Activated naive CD8-positive, alpha-beta T cell treated with anti-CD3 and anti-CD28 coated beads, Interleukin-2, amount 50 U/mL, for 24 hours (primary cell): ENCODE measurements at places on chromosomes 5 and 9.

DNA sequence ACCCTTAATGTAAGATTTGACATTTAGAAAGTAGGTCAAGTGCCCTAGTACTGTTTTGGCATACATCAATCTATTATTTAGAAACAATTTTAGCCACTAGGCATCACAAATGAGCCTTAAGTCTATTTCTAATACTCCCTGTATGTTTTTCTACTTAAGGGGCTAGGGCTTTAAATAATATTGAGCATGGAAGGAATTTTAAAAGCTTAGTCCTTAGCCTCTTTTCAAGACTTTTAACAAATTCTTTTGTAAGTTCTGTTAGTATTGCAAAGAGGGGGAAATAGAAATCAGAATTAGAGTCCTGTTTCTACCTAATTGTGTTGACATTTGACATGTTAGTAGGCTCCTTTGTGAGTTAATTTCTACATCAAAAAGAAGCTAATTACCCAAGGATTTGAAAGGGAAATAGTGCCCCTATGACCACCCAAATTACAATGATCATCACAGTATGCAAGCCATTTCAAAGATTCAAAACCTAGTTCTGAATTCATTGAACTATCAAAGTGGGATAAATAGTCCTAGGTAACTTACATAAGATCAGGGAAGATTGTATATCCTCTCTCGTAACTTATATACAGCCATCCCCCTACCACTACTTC, 647.8 kb upstream of the ACO1 start:
- H3K27ac ChIP-seq: no peak overlapping the region
- no peaks in the 10 kb centered on the region for H3K4me1 ChIP-seq
- no peaks in the 10 kb centered on the region for H3K36me3 ChIP-seq
- no peaks in the 10 kb centered on the region for H3K27me3 ChIP-seq
- no peak overlapping the region for H3K4me3 ChIP-seq

DNA sequence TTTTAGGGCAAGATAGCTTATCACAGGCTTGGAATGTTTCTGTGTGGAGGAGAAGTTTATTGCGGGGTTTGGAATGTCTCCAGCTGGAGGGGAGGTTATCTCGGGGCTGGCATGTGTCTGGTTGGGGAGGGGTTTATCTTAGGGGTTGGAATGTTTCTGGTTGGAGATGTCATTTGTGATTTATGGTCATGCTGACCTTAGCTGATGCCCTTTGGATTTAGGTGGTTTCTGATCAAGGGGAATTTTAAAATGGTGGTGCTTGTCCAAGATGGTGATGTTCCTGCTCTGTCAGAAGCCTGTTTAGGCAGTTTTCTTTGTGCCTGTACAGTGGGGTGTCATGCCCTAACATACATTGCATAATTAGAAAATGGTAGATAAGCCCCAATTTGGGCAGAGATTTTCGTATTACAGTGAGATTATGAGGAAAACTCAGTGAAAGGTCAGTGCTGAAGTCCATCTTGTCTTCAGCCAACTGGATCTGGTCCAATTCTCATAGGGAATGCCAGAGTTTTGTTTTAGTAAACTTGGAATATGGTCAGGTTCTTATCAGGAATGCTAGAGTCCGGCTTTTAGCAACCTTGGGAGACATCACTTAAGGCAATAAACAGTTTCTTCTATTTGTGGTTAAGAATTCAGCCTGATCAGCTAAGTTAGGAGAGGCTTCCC, 14.3 kb downstream of the CDK20 start:
- peaks cover 17% of the 10 kb centered on the region for H3K27me3 ChIP-seq
- no peak for DNase-seq
- H3K4me1 ChIP-seq: no peaks in the 10 kb centered on the region
- H3K27ac ChIP-seq: no peak overlapping the region
- no peaks in the 10 kb centered on the region for H3K36me3 ChIP-seq
- no peak overlapping the region for H3K4me3 ChIP-seq

DNA sequence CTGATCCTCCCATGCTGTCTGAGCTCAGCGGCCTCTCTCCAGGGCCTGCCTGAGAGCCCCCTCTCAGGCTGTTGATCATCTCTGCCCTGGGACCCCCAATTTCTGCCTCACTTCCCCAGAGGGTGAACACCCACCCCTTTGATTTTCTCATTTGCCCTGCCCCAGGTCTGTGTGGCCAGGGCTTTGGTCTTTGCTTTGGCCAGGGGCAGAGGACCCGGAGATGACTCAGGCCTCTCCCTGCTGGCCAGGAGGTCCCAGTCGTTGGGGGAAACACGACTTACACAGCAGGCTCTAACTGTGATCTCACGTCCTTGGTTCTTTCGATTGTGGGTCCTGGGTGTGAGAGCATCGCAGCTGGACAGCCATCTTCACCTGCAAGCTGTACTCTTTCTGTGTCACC, 1.1 kb upstream of the ADAMTS2 start:
- H3K36me3 ChIP-seq: no peaks in the 10 kb centered on the region
- peaks cover 45% of the 10 kb centered on the region for H3K27me3 ChIP-seq
- H3K27ac ChIP-seq: no peak overlapping the region
- peaks cover 4% of the 10 kb centered on the region for H3K4me1 ChIP-seq
- no peak for DNase-seq

DNA sequence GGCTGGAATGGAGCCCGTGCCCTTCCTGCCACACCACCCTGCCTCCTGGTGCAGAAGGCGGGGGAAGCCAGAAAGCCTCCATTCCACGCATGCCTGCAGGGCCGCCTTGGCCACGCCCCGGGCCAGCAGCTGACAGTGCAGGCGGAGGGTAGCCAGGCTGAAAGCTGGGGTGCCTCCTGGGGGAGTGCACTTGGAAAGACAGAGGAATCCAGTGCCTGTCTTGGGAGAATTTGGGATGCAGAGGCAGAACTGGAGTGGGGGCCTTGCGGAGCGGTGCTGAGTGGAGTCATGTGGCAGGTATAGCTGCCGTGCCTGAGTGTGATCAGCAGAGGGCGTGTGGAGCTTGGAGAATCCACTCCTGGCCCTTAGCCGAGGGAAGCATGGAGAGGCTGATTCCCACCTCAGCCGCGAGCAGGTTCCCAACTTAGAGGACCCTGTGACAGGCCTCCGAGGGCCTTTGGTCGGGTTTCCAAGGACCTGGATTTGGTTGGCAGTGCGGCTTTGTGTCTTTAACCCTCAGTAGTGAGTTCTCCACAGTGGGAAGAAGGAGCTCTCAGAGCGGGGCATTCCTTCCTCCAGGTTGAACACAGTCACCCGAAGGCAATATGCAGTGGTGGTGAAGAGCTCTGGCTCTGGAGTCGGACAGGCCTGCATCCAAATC, 9.1 kb upstream of the URM1 start:
- H3K4me1 ChIP-seq: peaks cover 25% of the 10 kb centered on the region
- H3K36me3 ChIP-seq: no peaks in the 10 kb centered on the region
- no peak overlapping the region for H3K27ac ChIP-seq
- peak overlapping the region; percentile 59 for H3K4me3 ChIP-seq

DNA sequence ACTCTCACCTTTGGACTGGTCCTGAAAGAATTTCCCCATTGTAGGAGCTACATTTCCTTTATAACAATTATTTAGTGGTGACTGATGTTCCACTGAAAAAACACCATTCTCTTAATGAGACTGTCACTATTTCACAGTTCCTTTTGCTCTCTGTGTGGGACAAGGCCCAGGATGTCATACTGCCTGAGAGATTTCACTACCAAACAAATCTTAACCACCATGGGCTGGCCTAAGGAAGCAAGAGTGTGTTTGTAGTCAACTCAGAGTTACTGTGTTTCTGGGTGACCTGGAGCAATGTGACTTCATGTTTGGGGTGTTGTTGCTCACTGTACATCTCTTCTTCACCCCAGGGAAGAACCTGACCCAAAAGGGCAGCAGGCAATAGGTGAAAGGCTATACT, 50.1 kb upstream of the ZNF608 start:
- no peaks in the 10 kb centered on the region for H3K4me1 ChIP-seq
- H3K4me3 ChIP-seq: no peak overlapping the region
- no peak for DNase-seq
- no peaks in the 10 kb centered on the region for H3K36me3 ChIP-seq
- H3K27ac ChIP-seq: no peak overlapping the region

- H3K36me3 ChIP-seq: peaks cover 5% of the 10 kb centered on the region
- H3K27ac ChIP-seq: peak overlapping the region; percentile 17
- peaks cover 26% of the 10 kb centered on the region for H3K4me1 ChIP-seq
- no peak for DNase-seq
These were observed 62.7 kb downstream of the RETREG1 start for GRCh38 chr5:16554110-16554509.

DNA sequence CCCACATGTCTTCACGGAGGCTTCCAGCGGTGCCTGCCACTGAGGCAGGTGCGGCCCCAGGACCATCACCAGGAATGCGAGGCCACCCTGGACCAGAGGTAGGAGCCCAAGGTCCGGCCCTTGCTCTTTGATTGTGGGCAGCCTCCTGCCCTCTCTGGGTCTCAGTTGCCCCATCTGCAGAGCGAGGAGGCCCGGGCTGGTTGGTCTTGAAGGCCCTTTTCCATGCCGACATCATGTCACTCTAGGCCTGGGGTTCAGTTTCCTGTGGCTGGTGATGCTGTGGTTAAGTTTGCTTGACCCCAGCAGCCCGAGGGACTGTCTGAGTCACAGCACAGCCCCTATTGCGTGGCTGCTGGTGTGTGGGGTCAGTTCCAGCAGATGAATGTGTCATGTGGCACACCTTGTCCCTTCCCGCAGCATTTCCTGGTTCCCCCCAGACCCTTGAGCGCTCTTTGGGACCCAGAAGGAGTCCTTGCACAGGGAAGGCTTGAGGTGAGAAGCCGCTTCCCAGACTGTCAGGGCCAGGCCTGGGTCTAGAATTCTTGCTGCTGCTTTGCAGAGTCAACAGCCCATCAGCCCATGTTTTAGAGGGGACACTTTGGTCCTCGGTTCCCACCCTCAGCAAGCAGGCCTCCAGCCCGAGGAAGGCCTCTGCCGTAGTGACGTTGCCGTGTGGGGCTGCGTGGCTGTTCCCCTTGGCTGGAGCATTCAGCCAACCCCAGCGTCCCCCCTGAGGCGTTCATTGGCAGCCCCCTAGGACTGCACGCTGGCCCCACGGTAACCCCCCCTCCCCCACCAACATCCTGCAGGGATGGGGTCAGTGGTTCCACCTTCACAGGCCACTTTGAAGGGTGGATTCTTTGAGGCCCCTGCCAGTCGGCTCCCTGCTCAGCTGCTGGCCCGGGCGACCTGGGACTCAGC, 31.0 kb upstream of the HMCN2 start:
- peaks cover 14% of the 10 kb centered on the region for H3K4me1 ChIP-seq
- no peak for DNase-seq
- H3K36me3 ChIP-seq: peaks cover 9% of the 10 kb centered on the region
- H3K27me3 ChIP-seq: peaks cover 6% of the 10 kb centered on the region

GRCh38 chr9:112624711-112625707, 92.9 kb downstream of the INIP start:
- no peak overlapping the region for H3K27ac ChIP-seq
- no peaks in the 10 kb centered on the region for H3K27me3 ChIP-seq
- DNase-seq: no peak
- no peaks in the 10 kb centered on the region for H3K36me3 ChIP-seq

DNA sequence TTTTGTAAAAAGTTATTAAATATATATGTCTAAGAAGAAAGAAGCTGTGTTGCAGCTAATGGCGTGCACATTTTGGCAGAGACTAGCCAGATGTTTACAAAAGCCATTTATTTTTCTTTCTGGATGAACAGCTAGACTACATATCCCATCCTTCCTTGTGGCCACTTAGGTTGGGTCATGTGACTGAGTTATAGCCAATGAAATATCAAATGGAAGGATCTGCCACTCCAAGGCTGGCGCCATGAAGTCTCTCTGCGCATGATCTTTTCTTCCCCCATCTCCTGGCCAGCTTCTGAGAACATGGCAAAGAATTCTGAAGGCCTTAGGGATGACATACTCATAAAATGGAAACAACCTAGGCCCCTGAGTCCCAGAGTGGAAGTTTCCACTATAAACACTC, 244.2 kb upstream of the DAB2 start:
- H3K27ac ChIP-seq: no peak overlapping the region
- no peak for DNase-seq
- H3K36me3 ChIP-seq: no peaks in the 10 kb centered on the region
- H3K27me3 ChIP-seq: no peaks in the 10 kb centered on the region
- H3K4me1 ChIP-seq: no peaks in the 10 kb centered on the region
- H3K4me3 ChIP-seq: no peak overlapping the region

- H3K36me3 ChIP-seq: peaks cover 2% of the 10 kb centered on the region
- no peaks in the 10 kb centered on the region for H3K27me3 ChIP-seq
- H3K4me3 ChIP-seq: peak overlapping the region; percentile 68
These were observed 505.3 kb downstream of the CCDC171 start for GRCh38 chr9:16058131-16058549.

DNA sequence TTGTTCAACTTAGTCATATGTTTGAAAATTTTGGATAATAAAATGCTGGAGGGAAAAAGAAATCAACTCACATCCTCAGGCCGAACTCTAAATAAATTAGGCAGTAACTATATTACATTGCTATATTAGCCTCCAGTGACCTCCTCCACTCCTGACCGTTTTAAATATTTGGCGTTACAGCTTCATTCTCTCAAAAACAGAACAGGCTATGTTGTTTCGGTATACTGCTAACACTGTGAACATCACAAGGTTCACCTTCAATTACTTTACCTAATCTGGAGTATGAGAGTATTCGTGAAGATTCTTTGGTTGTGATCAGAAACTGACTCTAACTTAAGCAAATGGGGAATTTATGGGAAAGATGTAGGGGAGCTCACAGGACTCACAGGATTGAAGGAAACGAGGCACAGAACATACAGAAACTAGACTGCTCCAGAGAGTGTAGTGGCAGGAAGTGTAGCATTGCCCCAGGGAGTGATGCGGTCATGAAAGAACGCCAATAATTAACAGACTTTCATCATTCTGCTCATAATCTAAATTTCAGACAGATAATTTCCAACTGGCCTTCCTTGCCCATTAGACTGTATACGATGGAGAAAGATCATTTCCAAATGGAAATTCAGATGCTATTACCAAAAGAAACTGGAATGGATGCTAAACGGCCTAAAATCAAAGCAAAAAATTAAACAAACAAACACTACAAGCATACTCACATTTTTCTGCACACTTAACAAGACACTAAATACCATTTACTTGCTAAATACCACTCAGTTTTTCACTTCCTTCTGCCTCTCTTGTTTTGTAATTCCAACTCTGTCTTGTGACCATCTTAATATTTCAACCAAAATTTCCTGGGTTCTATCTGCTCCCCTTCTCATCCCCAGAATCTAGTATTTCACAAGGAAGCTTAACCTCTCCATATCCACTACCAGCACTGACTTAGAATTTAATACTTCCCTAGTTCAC, 110.1 kb upstream of the LPAR1 start:
- no peaks in the 10 kb centered on the region for H3K36me3 ChIP-seq
- H3K4me3 ChIP-seq: no peak overlapping the region
- no peak overlapping the region for H3K27ac ChIP-seq
- peaks cover 2% of the 10 kb centered on the region for H3K27me3 ChIP-seq
- DNase-seq: no peak
- no peaks in the 10 kb centered on the region for H3K4me1 ChIP-seq

DNA sequence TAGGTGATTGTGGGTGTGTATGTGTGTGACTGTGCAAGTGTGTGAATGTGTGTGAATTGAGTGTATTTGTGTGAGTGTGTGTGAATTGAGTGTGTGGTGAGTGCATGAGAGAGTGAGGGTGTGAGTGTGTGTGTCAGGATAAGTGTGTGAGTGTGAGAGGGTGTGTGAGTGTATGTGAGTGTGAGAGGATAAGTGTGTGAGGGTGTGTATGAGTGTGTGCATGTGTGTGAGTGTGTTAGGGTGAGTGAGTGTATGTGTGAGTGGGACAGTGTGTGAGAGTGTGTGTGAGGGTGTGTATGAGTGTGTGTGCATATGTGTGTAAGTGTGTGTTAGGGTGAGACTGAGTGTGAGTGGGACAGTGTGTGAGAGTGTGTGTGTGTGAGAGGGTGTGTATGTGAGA, 21.7 kb downstream of the GPRIN1 start:
- no peak for DNase-seq
- no peaks in the 10 kb centered on the region for H3K4me1 ChIP-seq
- no peaks in the 10 kb centered on the region for H3K27me3 ChIP-seq
- no peaks in the 10 kb centered on the region for H3K36me3 ChIP-seq
